ENCODE measurements at places on chromosomes 1 and 21.

- DNase-seq = no peak
Measured at GRCh38 chr1:3393987-3394920, 60.2 kb upstream of the ARHGEF16 start.

GRCh38 chr1:172450524-172450885 is 6.6 kb upstream of the PIGC start:
- DNase-seq = no peak

GRCh38 chr21:38505654-38506523 is 7.6 kb upstream of the ERG start:
- no peak for DNase-seq

- no peak for DNase-seq
Measured at GRCh38 chr1:182080040-182080439, 18.5 kb upstream of the ZNF648 start.

- DNase-seq = no peak
Measured at GRCh38 chr1:167555971-167556714, 2.6 kb upstream of the CREG1 start.

GRCh38 chr1:201503397-201504176 is 3.3 kb downstream of the CSRP1 start:
- no peak for DNase-seq
